GM04503 (cell line): ENCODE measurements at places on chromosomes 12 and 14.
A peak's percentile ranks its signal among the peaks of the same experiment; 100 is the strongest.

DNA sequence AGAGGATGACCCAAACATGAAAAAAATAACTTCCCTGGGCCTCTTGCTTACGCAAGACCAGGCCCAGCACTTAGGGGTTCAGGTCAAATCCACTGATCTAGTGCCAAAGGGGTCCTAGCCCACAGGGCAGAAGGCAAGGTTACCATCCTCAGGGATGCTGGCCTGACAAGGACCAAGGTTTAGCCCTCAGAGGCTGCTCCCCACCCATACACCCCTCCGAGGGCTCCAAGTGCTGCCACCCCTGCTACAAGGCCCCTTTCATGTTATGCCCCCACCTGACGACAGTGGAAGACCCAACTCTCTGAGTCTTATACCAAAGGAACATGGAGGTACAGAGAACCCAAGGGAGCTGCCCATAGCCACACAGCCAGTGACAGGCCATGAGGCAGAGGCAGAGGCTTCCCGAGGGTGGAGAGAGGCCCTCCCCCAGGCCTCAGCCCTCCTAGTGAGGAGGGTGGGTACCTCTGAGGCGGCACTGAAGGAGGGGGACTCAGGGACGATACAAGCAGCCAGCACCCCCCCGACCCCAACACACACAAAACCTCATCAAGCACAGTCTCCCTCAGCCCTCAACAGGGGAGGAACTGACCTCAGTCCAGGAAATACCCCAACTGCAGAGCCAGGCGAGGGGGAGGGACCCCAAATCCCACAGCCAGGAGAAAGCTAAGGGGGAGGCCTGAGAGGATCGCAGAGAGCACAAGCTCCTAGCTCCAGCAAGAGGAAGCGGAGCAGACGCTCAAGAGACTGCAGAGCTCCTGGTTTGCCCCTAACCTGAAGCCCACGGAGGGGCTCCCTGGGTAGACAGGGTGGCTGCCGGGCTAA, 37.0 kb downstream of the ANAPC7 start:
- no peak for DNase-seq

GRCh38 chr12:94545935-94546771, 86.5 kb upstream of the CEP83 start:
- no peak for DNase-seq

DNA sequence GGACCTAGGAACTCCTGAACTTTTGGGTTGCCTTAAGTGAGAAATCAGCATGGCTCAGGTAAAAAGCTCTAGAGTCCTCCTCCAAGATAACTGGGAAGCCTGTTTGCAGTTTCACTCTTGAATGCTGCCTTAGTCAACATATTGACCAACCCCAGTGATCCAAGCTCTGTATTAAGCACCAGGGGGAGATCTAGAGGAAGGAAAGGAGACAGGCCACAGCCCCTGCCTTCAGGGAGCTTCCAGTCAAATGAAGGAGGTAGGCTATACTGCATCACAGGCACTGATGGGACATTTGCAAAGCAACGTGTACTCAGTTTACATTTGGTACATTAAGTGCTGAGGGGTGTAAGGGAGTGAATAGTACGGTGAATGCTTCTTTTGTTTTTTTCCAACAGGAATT, 1.2 kb upstream of the CSAD start:
- DNase-seq, result no peak

DNA sequence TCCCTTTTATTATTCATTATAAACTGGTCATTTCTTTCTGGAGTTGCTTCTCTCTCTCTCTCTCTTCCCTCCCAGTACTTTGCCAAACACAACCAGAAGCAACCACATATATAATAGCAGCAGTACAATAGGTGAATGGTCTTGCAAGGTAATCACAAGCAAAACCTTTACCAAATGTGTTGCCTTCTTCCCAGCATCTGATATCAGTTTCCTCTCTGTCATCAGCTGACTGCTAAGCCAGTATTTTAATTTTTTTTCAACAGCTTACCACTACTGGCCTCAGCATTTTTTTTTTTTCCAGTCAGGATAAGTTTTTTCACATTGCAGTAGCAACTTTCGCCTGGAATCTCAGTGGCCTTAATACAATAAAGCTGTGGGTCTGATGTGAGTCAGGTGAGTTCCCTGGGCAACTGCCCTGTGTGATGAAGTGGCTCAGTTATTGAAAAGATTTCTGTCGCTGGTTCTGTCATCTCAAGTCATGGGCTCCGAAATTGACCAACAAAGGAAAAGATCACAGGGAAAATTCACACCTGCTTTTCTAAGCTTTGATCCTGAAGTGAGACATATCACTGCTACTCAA, 282.5 kb upstream of the AMIGO2 start:
- no peak for DNase-seq

- no peak for DNase-seq
These were observed 49.8 kb downstream of the SLC6A12 start for GRCh38 chr12:164207-164606.

DNA sequence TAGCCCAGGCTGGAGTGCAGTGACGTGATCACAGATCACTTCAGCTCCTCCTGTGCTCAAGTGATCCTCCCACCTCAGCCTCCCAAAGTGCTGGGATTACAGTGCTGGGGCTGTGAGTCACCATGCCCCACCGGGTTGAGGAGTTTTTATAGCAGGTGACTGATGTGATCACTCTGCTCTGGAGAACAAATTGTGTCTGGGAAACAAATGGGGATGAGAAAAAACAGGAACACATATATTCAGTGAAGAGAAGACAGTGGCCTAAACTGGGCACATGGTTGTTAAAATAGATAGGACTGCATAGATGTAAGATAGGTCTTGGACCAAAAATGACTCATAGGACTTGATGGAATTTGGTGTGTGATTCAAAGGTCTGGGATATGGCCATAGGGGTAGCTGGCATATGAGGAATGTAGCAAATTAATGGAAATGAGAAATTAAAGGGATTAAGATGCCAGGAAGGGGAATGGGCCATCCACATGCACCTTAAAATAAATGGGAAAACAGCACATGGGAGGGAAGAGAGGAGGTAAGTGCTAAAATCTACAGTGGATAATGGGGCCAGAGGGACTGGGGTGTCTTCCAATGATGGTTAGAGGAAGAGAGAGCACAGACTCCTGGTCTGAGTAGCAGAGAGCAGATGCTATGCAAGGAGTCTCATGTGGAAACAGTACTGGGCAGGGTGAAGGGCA, 11.2 kb downstream of the BCAT1 start:
- DNase-seq, result no peak

GRCh38 chr12:80938397-80938796, 663 bp upstream of the LIN7A start:
- DNase-seq, result no peak

DNA sequence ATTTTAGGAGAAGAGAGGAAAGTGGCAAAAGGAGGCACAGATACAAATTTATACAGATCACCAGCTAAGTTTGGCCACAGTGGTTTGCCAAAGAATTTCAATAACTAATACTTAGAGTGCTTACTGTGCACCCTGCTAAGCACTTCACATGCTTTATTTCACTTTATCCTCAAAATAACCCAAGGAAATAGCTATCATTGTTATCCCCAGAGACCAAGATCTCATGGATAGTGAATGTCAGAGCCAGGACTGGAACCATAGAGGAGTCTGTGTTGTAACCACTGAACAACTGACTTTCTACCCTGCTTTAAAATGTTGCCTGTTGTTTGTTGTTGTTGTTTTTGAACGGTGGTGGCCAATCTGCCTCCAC, 1.3 kb upstream of the TCP11L2 start:
- peak; percentile 73 for DNase-seq

- no peak for DNase-seq
These were observed 3.5 kb downstream of the FOS start for GRCh38 chr14:75282170-75282554.

DNA sequence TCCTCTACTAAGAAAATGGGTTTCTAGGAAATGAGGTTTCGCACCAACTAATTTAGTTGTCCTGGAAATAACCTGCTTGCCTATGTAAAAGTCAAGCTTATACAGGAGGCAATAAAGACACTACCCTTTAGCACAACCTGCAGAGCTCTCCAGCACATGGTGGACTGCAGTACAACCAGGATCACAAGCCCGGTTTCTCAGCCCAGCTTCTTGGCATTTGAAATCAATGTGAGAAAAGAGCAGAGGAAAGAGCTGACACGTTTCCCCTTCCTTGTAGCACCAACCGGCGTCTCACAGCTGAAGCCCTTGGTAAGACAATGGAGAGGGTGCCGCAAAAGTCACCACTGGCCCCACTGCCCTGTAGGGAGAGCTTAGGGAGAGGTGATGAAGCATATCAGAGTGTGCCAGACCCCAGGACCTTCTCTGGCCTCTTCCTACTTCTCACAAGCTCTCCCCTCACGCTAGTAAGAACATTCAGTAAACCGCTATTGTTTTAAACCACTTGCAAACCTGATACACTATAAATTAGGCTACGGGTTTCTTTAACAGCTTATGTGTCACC, 8.6 kb downstream of the SPTLC2 start:
- no peak for DNase-seq

DNA sequence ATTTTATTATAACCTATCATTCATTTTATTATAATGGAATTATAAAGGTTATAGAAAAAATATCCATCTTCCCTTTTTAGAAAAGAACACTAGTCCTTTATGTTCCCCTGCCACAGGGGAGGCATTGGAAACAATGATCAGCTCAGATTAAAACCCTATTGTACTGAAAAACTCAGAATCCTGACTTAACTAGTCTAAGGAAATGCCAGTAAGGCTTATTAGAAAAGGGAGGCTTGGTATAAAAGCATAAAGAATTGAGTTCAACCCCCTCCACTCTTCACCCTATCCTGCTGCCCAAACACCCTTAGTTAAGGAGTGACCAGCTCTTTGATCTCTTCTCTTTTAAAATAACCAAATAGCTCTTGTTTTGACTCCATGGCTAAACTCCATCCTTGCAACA, 36.0 kb downstream of the PUS7L start:
- DNase-seq, result no peak

GRCh38 chr12:75938189-75938588, 93.4 kb downstream of the PHLDA1 start:
- no peak for DNase-seq

GRCh38 chr12:91104812-91105466, 6.4 kb downstream of the LUM start:
- no peak for DNase-seq

DNA sequence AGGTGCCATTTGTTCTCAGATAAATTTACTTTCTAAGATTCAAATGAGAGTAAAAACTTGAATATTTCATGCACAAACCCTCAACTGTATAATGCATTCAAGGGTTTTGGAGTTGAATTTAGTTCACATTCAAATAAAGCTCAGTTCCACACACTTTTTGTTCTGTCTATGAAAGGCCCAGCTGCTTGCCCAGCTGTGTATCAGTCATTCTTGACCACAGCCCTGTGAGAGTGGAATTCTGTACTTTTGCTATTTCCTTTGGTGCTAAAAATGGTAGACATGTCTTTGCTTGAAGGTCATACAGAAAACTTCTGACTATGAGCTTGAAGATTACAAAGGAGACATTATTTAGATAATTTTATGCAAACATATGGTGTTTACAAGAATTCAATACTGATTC, 110.4 kb downstream of the KCNC2 start:
- no peak for DNase-seq

DNA sequence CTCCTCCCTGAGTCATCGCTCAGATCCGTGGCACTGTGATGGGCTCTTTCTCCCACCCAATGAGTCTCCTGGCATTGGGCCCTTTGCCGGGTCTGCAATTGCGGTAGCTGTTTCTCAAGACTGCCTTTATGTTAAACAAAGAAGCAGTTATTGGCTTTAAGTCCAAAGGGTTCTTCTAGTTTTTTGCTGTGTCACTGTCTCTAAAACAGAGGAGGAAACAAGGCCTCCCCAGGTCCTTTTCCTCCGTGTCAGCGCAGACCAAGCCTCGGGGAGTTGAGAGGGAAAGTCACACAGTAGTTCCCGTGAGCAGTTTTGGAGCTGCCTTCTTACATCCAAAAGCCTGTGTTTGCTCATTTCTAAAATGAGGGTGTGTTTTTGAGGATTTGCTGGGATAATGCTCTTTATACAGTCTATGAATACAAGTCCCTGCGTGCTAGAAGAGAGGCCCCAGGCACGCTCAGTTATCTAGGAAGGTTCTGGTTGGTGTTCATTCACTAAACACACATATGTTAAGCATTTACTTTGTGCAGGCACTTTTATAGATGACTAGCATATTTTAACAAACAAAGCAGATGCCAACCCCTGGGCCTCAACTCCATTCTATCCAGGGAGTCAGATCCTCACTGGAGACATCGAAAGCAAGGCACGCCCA, 126.0 kb upstream of the PZP start:
- no peak for DNase-seq

DNA sequence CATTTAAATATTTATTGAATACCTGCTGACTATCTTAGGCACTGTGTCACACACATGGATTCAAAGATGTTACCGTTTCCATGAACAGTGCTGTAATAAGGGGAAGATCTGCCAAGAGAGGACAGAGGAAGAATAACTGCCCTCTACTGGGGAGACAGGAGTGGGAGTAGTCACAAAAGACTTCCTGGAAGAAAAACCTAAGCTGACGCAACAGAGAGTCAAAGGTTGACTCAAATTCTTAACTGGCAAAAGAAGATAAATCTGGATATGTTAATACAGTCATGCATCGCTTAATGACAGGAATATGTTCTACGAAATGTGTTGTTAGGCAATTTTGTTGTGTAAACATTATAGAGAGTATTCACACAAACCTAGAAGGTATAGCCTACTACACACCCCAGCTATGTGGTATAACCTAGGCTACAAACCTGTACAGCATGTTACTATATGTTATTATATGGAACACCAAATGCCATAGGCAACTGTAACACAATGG, 51.5 kb downstream of the DCAF5 start:
- peak; percentile 87 for DNase-seq

DNA sequence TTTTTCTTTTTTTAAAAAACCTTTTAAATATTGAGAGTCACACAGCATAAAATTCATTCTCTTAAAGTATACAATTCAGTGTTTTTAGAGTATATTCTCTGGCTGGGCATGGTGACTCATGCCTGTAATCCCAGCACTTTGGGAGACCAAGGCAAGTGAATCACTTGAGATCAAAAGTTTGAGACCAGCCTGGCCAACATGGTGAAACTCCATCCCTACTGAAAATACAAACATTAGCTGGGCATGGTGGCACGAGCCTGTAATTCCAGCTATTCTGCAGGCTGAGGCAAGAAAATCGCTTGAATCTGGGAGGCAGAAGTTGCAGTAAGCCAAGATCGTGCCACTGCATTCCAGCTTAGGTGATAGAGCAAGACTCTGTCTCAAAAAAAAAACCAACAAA, 68.4 kb upstream of the BCAT1 start:
- no peak for DNase-seq

GRCh38 chr12:89038831-89039512, 313.3 kb downstream of the DUSP6 start:
- DNase-seq, result no peak
